ENCODE measurements at places on chromosomes 11 and 22.

- no peak for DNase-seq
Measured at GRCh38 chr11:133824593-133824992, 20.7 kb downstream of the SPATA19 start.

DNA sequence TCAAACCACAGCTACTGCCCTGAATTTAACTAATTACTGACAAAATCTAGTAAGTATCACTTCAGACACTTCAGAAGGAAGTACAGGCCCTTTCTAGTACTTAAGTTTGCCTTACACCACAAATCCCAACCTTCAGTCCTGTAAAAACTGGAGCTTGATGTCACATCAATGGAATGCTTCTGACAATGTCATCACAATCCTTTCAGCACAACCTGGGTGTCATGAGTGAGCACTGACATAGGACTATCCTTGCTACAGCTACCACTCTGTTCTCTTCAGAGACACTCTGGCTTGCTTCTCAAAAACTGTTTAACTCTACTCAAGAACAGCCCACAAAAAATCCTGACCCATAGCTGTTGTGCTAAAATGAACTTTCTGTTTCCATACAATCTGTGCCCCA, 108.2 kb downstream of the RRM1 start:
- DNase-seq = no peak

- no peak for DNase-seq
Measured at GRCh38 chr11:40241524-40242051, 1217.9 kb downstream of the LRRC4C start.

DNA sequence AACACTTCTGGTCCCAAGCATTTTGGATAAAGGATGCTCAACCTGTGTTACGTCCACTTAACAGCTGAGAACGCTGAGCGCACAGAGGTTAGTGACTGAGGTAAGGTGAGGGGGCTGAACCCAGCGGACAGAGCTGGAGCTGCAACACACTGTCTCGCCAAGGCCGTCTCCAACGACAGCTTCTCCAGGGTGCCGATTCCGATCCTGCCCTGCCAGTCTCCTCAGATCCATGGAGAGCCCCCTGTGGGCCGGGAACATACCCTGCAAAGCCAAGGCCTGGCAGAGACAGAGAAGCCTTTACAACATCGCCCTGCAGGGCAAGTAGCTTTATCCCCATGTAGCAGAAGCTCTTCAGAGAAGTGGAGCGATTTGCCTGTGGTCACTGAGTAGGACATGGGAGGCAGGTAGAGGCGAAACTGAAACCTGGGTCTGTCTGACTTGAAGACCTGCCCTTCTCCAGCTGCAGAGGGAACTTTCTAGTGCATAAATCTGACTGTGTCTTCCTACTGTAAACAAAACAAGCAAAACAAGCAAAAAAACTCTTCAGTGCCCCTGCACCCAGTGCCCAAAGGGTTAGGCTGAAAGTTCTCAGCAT, 72.8 kb downstream of the SCUBE1 start:
- no peak for DNase-seq

DNA sequence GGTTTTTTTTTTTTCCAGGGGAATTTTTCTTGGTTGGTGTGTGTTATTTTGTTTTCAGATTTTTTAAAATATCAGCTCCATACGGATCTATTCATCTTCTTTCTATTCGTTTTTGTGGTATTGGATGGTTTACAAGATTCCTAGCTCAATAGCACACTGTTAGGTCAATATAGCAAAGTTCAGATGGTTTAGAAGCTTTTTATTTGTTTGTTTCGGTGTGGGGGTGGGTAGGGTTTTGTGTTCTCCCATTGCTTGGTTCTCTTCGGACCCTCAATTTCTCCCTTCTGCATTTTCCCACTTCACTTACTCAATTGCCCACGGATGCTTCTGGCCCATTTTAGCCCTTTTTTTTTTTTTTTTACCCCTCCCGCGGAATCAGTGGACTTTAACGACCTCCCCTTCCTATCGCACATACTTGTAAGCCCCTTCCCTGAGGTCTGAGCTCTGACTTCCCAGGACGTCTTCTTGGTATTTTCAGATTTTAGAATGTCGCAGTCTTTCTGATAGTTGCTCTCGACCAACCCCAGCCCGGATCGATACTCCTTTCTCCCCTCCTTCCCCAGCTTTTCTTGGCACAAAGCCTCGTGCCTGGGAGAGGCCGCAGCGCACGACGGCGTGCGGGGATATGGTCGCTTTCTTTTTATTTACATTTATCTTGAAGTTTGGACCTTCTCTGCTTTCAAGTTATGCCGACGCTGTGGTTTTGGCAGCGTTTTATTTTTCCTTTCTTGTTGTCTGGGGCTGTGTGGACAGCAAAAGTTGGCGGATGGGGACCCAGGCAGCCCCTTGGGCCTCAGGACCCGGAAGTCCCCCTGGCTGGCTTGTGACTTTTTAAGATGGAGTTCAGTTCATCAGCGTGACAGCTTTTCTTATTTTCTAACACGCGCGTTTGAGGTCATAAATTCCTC, 4.4 kb upstream of the SPDYC start:
- no peak for DNase-seq

DNA sequence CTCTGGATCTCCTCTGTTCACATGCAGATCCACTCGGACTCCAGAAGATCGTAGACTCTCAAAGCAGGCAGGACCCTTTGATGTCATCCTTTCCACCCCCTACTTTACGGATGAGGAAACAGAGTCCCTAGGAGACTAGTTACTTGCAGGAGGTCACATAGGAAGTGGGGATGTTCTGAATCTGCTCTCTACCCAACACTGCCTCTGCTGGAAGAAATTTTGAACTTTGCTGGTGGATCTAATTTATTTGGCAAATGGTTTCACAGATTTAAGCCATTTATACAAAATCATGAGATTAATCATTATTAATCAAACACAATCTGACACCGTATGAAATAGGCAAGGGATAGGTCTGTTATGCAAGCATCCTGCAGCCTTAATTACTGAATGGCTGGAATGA, 55.0 kb upstream of the USP47 start:
- DNase-seq = no peak

DNA sequence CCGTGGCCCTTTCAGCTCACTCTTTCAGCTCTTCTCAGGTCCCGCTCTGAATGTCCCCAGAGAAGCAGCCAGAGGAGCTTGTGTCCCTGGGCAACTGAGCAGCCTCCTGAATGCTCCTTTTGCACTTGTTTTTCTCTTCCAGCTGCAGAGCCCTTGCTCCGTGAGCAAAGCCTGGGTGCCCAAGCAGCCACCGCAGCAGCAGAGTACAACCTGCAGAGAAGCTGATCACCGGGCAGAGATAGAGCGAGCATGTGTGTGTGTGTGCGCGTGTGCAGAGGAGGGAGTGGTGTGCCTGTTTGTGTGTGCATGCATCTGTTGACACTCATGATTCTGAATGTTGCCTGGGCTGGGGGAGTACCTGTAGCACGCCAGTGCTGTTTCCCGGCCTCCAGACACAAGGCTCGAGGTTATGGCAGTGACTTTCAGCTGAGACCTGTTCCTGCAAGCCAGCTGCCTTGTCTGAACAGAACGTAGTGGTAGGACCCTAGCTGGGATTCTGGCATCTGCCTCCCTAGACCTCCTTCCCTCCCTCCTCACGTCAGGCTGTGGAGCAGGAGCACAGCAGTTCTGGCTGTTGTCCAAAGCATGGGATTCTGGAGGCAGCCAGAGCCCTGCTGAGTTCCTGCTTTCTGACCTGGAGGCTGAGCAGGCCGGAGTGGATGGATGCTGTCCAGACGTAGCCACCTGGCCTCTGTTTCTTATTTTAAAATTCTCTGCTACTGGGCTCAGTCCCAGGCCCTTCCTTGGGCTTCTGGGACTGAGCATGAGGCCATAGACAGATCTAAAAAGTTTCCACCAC, 4.5 kb upstream of the MAPK8IP1 start:
- DNase-seq = no peak

- DNase-seq = no peak
Measured at GRCh38 chr11:67627812-67628624, 1.7 kb downstream of the NUDT8 start.

DNA sequence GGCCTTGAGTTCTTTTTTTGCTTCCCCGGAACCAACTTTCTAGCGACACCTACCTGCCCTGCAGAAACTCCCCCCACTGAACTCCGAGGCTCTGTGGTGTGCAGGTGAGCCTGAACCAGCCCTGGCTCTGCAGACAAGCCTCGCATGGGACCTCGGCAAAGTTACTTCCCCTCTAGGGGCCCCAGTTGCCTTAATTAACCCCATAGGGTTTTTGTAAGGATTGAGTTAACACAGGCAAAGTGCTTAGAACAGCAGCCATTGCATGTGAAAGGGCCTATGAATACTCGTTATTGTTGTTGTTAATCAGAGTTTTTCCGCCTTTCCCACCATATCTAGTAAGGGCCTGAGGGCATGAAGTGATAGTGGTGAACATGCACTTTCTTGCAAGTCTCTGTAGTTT, 12.6 kb upstream of the SYT13 start:
- DNase-seq = no peak

DNA sequence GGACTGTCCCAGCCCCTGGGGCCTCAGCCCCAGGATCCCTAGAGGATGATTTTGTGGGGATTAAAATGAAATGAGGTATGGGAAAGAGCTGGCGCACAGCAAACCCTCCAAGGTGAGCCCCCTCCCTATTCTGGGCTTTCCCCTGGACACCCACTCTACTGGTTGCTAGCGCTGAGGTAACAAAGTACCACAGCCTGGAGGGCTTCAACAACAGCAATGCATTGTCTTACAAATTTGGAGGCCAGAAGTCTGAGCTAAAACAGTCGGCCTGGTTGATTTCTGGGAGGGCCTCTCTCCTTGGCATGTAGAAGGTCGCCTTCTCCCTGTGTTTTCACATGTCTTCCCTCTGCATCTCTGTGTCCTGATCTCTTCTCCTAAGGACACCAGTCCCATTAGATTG, 913.6 kb downstream of the NTM start:
- DNase-seq = no peak

DNA sequence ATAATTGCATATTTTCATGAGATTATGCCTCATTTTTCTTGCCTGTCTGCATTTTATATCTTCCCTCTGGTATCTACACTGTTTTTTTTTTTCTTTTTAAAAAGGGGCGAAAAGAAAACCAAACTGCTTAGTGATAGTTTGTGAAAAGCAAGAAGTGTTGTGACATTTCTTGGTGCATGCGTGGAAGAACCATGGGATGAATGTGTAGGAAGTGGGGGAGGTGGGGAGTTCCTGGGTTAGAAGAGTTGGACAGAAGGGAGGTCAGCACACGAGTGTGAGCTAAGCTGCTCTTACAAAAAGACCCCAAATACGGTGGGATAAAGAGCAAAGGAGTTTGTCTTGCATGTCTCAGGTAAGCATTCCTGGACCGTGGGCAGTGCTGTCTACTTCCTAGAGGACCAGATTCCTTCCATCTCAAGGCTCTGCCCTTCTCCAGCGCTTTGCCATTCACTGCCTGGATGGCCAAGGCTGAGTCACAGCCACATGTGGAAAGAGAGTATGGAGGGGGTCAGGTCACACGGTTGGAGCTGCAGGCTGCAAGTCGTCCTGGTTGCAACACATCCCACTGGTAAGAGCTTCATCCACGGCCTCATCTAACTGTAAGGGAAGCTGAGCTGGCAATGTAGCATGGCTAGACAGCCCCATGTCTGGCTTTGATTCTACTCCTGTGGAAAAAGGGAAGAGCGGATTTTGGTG, 300.6 kb downstream of the DDX10 start:
- no peak for DNase-seq

DNA sequence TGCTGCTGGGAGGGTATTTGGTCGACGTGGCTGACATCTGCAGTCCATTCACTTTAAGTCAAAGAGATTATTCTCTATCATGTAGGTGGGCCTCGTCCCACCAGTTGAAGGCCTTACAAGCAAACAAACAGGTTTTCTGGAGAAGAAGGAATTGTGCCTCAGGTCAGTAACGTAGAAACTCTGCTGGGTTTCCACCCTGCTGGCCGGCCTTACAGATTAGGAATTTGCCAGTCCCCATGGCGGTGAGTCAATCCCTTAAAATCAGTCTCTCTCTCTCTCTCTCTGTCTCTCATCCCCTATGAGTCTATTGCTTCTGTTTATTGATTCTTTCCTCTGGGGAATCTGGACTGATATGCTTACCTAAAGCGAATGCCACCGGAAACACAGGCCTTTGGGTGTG, 75.4 kb upstream of the FGF3 start:
- no peak for DNase-seq

DNA sequence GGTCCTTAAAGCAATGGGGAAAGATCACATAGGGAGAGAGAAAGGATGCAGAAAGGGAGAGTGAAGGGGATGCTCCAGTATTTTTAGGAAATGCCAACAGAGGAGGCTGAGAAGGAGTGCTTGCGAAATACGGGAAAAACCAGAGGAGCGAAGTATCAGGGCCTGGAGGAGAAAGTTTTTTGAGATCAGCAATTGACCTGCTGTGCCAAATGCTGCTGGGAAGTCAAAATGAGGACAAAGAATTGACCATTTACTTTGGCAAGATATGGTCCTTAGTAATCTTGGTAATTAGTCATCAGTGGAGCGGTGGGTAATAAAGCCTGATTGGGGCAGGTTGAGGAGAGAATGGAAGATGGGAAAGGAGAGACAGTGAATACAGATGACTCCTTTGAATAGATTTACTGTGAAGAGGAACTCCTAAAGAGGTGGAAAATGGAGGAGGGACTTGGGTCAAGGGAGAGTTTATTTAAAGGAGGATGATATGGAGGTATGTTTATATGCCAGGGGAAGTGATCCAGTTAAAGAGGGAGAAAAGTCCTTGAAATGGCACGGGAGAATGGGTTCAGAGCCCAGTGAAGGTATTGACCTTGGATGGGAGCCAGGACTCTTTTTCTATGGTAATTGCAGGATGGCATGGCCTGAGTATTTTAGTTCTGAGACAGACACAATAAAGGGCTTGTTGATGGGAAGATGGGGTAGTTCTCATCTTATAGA, 111.5 kb downstream of the PKNOX2 start:
- peak; percentile 89 for DNase-seq

- DNase-seq = no peak
Measured at GRCh38 chr11:102283116-102283485, 34.2 kb upstream of the BIRC3 start.

- no peak for DNase-seq
Measured at GRCh38 chr11:62770778-62771143, 435 bp upstream of the TAF6L start.

GRCh38 chr22:36282328-36282831, 29.4 kb downstream of the APOL1 start:
- no peak for DNase-seq

- no peak for DNase-seq
Measured at GRCh38 chr11:14350215-14350614, 8.8 kb downstream of the RRAS2 start.

DNA sequence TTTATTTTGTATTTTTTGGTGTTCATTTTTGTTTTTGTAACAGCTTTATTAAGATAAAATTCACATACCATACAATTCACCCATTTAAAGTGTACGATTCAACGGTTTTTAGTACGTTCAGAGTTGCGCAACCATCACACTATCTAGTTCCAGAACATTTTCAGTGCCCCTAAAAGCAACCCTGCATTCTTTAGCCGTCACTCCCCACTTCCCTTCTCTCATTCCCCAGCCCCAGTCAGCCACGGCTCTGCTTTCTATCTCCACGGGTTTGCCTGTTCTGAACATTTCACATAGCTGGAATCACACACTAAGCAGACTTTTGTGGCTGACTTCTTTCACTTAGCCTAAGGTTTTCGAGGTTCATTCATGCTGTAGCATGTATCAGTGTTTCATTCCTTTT, 9.6 kb upstream of the KCNQ1OT1 start:
- DNase-seq = no peak

Measured in NCI-H1105 (cell line).